Activated T-helper 9 cell treated with anti-CD3 and anti-CD28 coated beads, Interleukin-2, amount 50 U/mL, for 16 hours (primary cell): ENCODE measurements at places on chromosomes 6 and 20.
A peak's percentile ranks its signal among the peaks of the same experiment; 100 is the strongest.

- no peak for DNase-seq
Observed at GRCh38 chr20:1198751-1199150, 4.5 kb upstream of the C20orf202 start.

DNA sequence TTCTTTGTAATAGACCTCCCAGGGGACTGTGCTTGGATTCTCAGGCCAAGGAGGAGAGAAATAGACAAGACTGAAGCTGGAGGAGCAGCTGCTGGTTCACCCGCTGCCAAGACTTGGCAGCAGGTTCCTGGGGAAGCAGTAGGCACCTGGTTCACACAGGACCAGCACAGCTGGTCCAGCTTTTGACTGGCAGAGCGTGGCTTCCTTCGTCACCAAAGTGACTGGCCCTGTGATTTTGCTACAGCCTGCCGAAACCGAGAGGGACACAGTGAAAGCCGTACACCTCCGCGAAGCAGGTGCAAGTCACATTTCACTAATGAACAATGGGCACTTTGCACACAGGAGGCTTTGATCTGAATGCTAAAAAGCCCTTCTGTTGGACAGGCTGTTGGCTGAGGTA is 199.0 kb downstream of the RNF144B start:
- DNase-seq = no peak

DNA sequence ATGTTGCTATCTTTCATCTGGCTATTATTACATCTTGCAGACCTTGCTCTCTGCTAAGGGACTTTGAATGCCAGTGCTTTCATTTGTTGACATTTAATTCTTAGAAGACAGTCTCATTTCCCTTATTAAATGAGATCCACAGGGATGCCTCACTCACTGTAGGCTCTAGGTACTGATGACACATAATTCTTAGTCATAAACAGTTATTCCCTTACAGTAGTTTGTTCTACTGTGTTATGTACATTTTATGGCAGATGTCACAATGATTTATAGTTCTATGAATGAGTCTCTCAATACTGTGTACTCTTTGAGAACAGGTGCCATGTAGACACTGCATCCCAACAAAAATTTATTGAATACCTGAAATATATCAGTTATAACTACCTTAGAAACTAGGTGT is 70.3 kb downstream of the FAM83B start:
- no peak for DNase-seq

DNA sequence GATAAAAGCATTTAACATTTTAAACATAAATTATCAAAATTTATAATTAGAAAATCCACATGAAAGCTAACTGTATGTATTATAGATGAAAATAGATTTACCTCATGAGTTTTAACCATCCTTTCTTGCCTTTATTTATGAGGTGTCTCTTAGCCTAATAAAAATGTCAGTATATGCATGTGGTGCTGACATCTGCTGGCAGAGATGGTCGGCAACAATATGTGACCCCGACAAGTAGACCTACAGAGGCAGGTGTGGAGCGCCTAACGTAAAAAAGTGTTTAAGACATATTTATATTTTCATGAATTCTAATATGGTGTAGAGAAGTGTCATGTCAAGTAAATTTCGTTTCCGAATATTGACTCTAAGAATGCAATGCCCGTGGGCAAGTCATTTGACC is 149.0 kb upstream of the FUT9 start:
- DNase-seq = no peak

- DNase-seq = peak; percentile 59
Observed at GRCh38 chr20:3218307-3218988, 9.2 kb downstream of the ITPA start.

DNA sequence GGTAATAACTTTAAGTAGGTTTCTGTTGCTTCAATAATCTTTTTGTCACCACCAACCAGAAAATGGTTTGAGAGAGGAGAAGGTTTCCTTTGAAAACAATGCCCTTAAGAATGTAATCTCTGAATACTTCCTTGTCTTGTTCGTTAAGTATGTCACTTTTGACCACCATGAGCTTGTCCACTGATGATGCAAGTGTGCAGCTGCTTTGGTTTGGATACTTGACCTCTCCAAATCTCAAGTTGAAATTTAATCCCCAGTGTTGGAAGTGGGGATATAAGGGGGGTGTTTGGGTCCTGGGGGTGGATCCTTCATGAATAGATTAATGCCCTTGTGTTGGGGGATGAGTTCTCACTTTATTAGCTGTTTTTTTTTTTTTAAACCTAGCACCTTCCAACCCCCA is 985.4 kb downstream of the EPHA7 start:
- DNase-seq = no peak

DNA sequence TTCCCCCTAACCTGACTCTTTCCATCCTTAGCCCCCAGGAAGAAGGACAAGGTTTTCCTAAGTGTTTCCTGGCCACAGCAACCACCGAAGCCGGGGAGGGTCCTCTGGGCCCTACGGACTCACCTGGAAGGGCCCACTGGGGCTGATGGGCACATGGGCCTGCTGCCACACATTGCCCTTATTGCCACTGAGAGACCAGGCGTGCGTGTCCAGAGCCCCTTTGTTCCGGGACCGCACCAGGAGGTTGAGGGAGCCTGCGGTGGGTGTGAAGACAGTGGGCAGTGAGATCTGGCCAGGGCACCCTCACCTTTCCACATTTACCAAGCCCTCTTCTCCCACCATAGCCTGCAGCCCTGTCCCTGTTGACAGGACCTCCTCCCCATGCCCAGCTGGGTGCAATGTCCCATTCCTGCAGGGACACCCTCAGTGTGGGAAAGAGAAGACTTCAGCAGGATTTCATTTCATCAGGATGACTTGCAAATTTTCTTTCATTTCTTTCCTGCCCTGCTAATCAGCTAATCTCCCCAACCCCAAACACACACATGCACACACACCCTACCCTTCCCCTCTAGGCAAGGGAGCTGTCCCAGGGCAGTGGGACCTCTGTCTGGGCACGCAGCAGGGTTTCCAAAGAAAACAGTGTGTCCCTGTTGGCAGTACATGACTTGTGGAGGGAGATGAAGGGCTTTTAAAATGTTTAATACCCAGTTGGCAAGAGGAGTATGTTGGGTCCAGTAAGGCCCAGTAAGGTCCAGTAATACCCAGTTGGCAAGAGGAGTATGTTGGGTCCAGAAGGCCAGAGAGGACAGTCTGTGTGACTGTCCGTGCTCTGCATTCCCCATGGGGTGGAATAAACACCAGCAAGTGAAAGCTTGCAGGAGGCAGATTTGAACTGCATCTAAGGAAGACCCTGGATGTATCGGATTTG is 59.0 kb downstream of the MDGA1 start:
- DNase-seq = no peak

- no peak for DNase-seq
Observed at GRCh38 chr6:167317172-167317571, 7.7 kb upstream of the TTLL2 start.

DNA sequence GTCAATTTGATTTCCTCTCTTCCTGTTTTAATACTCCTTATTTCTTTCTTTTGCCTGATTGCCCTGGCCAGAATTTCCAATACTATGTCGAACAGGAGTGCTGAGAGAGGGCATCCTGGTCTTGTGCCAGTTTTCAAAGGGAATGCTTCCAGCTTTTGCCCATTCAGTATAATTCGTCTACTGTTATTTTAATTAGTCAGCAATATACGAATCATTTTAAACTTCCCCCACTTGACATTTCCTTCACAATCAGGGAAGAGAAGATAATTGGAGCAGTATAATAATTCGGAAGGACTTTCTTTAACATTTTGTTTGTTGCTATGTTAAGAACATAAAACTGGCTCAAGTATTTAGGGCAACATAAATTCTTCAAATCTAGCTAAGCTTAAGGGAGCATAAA is 860.3 kb upstream of the SLC35B3 start:
- no peak for DNase-seq

DNA sequence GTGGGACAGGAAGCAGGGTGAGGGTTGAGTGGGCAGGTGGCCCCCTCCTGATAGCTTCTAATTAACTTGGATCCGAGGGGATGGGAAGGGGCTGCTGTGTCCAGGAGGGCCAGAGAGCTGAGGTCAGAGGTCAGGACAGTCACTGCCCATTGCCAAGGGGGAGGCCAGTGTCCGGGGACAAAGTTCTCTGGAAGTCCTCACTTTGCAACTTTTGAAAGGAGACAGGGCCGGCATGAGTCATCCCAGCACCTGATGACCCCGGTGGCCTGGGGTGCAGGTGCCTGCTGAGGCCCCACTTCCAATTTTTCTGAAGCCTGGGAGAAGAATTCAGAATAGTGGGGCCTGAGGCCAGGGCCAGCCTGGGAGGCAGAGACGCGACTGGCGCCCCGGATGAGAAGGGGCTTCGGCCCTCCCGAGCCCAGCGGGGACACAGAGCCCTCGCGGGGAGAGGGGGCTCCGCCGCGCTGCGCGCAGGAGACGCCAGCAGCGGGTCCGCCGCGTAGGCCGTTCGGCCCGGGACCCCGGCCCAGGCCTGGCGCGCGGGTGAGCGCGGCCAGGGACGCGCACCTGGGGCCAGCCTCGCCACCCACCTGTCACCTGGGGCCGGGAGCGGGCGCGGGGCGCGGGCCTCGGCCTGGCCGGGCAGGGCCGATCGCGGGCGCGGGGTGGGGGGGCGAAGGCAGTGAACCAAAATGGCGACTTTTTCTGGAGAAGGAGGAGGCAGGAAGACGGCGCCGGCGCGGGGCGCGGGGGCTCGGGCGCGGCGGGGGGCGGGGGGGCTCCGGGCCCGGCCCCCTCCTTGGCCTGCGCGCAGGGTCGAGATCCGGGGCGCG is 586 bp downstream of the ZNF512B start:
- no peak for DNase-seq

- no peak for DNase-seq
Observed at GRCh38 chr20:3382836-3383235, 24.6 kb downstream of the DNAAF9 start.

DNA sequence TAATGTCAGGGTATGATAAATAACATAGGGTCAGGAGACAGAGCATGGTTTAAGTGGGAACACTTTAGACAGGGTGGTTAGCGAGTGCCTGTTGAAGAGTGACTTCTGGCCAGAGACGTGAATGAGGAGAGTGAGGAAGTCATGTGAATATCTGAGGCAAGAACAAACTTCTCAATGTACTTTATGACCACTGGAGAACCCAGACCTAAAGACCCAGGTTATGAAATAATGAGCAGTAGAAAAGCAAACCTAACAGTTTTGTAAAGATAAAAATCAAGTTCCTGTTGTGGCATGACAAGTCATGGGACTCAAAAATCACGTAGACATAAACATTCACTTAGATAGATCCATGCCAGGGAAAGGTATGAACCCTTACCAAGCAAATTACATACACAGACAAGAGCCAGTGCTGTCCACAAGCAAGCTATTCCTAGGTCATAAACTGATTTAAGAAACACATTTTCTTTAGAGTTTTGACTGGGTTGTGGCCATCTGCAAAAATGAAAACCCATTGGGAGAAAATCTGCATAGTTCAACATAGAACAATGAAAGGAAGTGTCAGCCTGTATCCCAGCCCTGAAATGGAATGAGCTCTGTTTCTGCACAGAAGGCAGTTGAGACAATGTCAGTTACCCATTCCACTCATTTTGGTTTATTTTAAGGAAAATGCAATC is 2.2 kb upstream of the MYCT1 start:
- no peak for DNase-seq
